SJSA1 (cell line): ENCODE measurements at places on chromosomes 13 and 19.

GRCh38 chr13:51167393-51168191 lies 54.6 kb upstream of the FAM124A start:
- no peak for DNase-seq

- no peak for DNase-seq
These were observed 3.6 kb downstream of the POU4F1 start for GRCh38 chr13:78599645-78600279.

DNA sequence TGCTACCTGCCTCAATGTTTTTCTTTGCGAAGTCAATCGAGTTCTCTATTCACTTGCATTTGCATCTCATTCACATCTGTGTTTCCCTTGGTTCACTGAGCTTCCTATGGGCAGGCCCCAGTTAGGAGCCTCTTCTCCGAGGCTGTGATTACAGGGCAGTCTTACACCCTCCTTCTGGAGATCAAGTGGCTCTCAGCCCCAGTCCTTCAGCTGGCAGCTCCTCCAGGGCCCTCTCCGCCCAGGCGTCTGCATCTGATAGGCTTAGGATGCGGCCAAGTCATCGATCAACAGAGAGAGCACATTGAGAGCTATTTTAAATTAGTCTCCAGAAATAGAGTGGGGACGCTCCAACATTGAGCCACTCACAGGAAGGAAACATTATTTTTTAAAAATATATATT lies 44.2 kb downstream of the MBNL2 start:
- DNase-seq = no peak

DNA sequence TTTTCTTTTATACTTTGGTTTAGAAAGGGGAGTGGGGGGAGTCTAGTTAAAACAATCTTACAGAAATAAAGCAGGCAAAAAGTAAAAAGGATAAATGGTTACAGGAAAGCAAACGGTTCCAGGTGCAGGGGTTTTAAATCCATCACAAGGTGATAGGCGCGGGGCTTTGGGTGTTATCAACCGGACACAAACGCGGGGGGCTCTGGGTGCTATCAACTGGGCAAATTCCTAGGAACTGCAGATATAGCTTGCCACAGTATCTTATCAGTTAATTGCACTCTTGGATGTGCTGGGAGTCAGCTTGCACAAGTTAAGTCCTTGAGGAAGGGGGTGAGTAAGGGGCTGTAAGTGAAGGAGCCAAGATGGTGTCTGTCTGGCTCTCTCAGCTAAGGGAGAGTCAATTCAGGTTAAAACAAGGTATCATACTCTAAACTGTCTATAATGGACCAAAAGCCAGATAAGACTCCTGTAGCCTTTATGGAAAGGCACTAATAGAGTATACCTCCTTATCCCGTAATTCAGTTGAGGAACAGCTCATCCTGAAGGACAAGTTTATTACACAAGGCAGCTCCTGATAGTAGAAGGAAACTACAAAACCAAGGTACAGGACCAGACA lies 32.6 kb upstream of the ZSCAN5A start:
- no peak for DNase-seq

- no peak for DNase-seq
These were observed 6.1 kb downstream of the KDM4B start for GRCh38 chr19:4974880-4975469.

DNA sequence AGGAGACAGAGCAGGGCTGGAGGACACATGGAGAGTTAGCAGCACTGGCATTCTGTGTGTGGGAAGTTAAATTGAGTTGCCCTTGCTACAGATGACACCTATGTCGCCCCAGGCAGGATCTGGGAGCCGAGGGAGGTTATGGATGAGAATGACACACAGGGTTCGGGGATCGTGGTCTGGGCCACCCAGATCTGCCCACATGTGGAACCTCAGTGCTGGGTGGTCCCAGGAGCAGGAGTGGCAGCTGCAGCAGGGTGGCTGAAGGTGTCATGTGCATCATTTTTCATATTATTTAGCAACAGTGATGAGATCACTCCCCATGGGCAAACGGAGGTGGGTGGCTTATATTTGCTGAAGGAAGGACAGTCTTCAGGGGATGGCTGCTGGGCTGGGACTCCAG lies 3.2 kb downstream of the IL17D start:
- peak; percentile 52 for DNase-seq

- no peak for DNase-seq
These were observed 502 bp downstream of the VRK3 start for GRCh38 chr19:50024719-50025021.

GRCh38 chr13:23716401-23716800 lies 146.2 kb downstream of the TNFRSF19 start:
- DNase-seq = no peak

GRCh38 chr13:53490752-53491151 lies 462.1 kb downstream of the OLFM4 start:
- DNase-seq = no peak

- no peak for DNase-seq
These were observed 606 bp downstream of the PRDX2 start for GRCh38 chr19:12800923-12801465.
